ENCODE measurements at places on chromosomes 12 and 14. TPM values are rescaled to one million over a fixed set of nuclear protein-coding genes. Genes with fewer than 3 reads are reported as not detected.

GRCh38 chr14:22650046-22650739, 6.0 kb upstream of the OR6J1 start:
- H3K27me3 ChIP-seq = no peaks in the 10 kb centered on the region
- no peak overlapping the region for H3K4me3 ChIP-seq
- DNase-seq = no peak
- H3K27ac ChIP-seq = no peak overlapping the region
- H3K36me3 ChIP-seq = no peaks in the 10 kb centered on the region
- H3K4me1 ChIP-seq = peaks cover 3% of the 10 kb centered on the region

GRCh38 chr12:54565310-54565985, 16.0 kb downstream of the PDE1B start:
- H3K27me3 ChIP-seq = peaks cover 24% of the 10 kb centered on the region
- H3K4me3 ChIP-seq = no peak overlapping the region
- no peaks in the 10 kb centered on the region for H3K36me3 ChIP-seq
- no peaks in the 10 kb centered on the region for H3K4me1 ChIP-seq

Gene PROX2
- total RNA-seq = not detected

Gene LMNTD1
- 1.9 TPM for total RNA-seq

- H3K27ac ChIP-seq = no peak overlapping the region
- no peaks in the 10 kb centered on the region for H3K27me3 ChIP-seq
- H3K36me3 ChIP-seq = no peaks in the 10 kb centered on the region
- H3K4me3 ChIP-seq = no peak overlapping the region
- H3K4me1 ChIP-seq = peaks cover 11% of the 10 kb centered on the region
Observed at GRCh38 chr14:57364659-57365450, 25.5 kb upstream of the NAA30 start.

Gene CLEC1B
- total RNA-seq = not detected

DNA sequence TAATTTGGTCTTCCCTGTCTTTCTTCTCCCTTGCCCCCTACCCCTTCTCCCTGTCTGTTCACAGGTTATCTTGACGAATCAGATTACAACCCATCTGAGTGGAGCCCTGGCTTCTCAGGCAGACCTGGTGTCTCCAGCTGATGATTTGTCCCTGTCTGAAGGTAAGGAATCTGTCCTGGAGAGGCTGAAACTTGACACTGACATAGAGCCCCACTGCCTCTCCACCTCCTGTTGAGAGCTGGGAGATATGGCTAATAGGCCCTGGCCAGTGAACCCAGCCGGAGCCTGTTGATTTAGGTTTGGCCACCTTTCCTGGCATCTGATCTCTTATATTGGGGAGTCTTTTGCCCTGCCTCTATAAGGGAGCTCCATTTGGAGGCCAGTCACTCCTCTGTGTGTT, 472.2 kb downstream of the RAD51B start:
- H3K36me3 ChIP-seq = no peaks in the 10 kb centered on the region
- no peak overlapping the region for H3K4me3 ChIP-seq
- H3K4me1 ChIP-seq = no peaks in the 10 kb centered on the region
- H3K27ac ChIP-seq = no peak overlapping the region

Gene B4GALNT3
- not detected for total RNA-seq

DNA sequence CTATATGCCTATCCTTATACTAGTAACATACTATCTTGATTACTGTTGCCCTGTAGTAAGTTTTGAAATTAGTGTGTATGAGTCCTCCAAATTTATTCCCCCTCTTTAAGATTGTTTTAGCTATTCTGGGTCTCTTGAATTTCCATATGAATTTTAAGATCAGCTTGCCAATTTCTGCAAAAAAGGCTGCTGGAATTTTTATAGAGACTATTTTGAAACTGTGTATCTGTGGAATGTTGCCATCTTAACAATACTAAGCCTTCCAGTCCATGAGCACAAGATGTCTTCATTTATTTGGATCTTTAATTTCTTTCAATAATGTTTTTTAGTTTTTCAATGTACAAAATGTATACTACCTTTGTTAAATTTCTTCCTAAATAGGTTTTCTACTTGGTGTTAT, 79.8 kb upstream of the ETV6 start:
- no peaks in the 10 kb centered on the region for H3K36me3 ChIP-seq
- no peak for DNase-seq
- no peaks in the 10 kb centered on the region for H3K4me1 ChIP-seq
- no peaks in the 10 kb centered on the region for H3K27me3 ChIP-seq
- H3K4me3 ChIP-seq = no peak overlapping the region

Gene FGF23
- not detected for total RNA-seq

DNA sequence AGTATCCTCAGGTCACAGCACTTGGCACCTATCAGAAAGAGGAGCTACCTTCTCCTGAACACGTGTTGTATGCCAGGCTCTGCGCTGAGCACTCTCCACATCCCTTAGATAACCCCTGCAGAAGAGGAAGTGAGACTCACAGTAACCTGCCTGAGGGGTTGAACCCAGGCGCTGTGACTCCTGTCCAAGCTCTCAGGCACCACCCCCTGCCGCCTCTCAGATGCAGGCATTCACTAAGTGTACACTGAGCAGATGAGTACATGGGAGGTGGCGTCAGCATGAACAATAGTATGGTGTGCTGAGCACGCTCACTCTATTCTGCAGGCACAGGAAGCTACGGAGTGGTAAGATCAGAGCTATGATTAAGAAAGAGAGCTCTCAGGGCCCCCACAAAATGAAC, 21.0 kb upstream of the RIC8B start:
- no peaks in the 10 kb centered on the region for H3K4me1 ChIP-seq
- H3K27ac ChIP-seq = no peak overlapping the region
- H3K36me3 ChIP-seq = no peaks in the 10 kb centered on the region
- no peaks in the 10 kb centered on the region for H3K27me3 ChIP-seq
- no peak for DNase-seq

DNA sequence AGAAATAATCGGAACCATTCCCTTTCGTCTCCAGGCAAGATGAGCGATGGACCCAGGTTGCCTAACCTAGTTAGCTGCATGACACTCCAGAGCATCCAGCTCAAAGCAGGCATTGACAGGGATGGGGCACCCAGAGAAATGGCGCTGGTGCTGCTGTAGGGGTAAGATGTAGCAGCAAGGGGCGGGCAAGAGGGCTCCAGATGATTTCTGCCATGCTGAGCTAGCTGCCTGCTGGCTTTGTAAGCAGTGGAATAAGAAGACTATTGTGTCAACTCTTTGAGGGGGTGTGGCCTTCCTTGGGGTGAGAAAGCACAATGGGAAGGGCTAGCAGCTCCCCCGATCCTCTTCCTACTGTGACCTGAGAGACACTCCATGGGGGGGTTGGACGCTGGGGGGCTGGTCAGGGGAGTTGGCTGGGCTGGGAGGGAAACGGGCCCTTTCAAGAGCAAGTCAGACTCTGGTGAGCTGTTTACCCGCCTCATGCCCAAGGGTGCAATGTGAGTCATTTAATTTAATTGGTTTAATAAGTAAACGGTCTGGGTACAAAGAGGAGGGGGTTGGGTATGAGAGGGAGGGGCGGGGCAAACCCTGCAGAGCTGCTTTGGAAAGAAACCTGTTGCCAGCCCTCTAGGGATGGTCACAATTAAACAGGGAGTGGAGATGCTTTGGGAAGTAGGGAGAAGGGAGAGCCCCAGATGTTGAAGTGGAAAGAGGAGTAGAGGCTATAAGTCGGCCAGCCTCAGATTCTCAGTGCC, 50.5 kb downstream of the B4GALNT3 start:
- no peak overlapping the region for H3K4me3 ChIP-seq
- H3K36me3 ChIP-seq = no peaks in the 10 kb centered on the region
- no peak for DNase-seq
- H3K27ac ChIP-seq = no peak overlapping the region
- peaks cover 15% of the 10 kb centered on the region for H3K4me1 ChIP-seq

- H3K4me1 ChIP-seq = no peaks in the 10 kb centered on the region
- H3K4me3 ChIP-seq = no peak overlapping the region
- no peak for DNase-seq
- H3K27ac ChIP-seq = no peak overlapping the region
- H3K27me3 ChIP-seq = no peaks in the 10 kb centered on the region
Observed at GRCh38 chr14:63287666-63288483, 30.9 kb downstream of the GPHB5 start.
